Colonic mucosa (tissue), 4 donors: ENCODE measurements at places on chromosomes 2 and 18. TPM values are rescaled to one million over a fixed set of nuclear protein-coding genes. Genes with fewer than 3 reads are reported as not detected.

Gene REG3G
- total RNA-seq = not detected

Gene IL18R1
- 3.0 TPM for total RNA-seq

Gene RSAD2
- 4.7 TPM for total RNA-seq

Gene NPPC
- total RNA-seq = 3.2 TPM

Gene CIB4
- total RNA-seq = not detected

Gene CNOT9
- 36.0 TPM for total RNA-seq

Gene NDUFAF7
- 13.8 TPM for total RNA-seq

Gene FHOD3
- 4.1 TPM for total RNA-seq

Gene UGT1A8
- 16.8 TPM for total RNA-seq

Gene LYPD6
- total RNA-seq = 5.2 TPM

Gene ELAC1
- total RNA-seq = 11.3 TPM

Gene CD207
- total RNA-seq = not detected

Gene KCMF1
- 96.2 TPM for total RNA-seq

Gene CFAP53
- 0.16 TPM for total RNA-seq

Gene ESPNL
- 0.12 TPM for total RNA-seq

Gene SCLY
- 10.2 TPM for total RNA-seq

Gene AGAP1
- 62.1 TPM for total RNA-seq

Gene CFAP65
- 1.6 TPM for total RNA-seq

Gene SCYGR4
- total RNA-seq = not detected

Gene DOK6
- 0.61 TPM for total RNA-seq

Gene TMEM247
- not detected for total RNA-seq

Gene DCDC2C
- total RNA-seq = not detected

Gene GCFC2
- total RNA-seq = 10.0 TPM

Gene OTOS
- total RNA-seq = not detected
